ENCODE measurements at places on chromosomes 4 and X. TPM values are rescaled to one million over a fixed set of nuclear protein-coding genes. Genes with fewer than 3 reads are reported as not detected.

The EGF gene
- 3.6 TPM for polyA plus RNA-seq

The ZNF711 gene
- 96.3 TPM for polyA plus RNA-seq

The PRDM5 gene
- polyA plus RNA-seq = 23.6 TPM

The CENPVL3 gene
- 1.0 TPM for polyA plus RNA-seq

The ADGRL3 gene
- 31.1 TPM for polyA plus RNA-seq

DNA sequence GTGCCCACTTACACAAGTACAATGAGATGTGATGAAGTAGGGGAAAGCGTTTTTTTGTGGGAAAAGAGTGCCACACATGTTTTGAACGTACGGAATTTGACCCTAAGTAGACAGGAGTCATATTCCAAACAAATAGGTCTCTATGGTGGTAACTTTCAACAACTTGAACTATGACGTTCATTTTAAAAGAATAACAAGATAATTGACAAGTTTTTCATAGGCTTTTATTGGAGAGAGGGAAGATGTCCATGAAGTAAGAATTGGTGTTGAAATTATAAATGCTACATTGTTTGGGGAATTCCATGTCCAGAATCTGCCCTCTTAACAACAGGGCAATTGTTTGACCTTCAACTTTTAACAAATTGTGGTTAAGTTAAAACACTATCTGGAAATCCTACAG is 126.5 kb downstream of the GASK1B start:
- no peak for DNase-seq

Data from left kidney (tissue), 8 donors.